Activated CD4-positive, alpha-beta T cell treated with anti-CD3 and anti-CD28 coated beads, Interleukin-2, amount 10 ng/mL, durations not matched to agents 7 days and 5 days (primary cell): ENCODE measurements at places on chromosomes 3 and 15.
A peak's percentile ranks its signal among the peaks of the same experiment; 100 is the strongest.

DNA sequence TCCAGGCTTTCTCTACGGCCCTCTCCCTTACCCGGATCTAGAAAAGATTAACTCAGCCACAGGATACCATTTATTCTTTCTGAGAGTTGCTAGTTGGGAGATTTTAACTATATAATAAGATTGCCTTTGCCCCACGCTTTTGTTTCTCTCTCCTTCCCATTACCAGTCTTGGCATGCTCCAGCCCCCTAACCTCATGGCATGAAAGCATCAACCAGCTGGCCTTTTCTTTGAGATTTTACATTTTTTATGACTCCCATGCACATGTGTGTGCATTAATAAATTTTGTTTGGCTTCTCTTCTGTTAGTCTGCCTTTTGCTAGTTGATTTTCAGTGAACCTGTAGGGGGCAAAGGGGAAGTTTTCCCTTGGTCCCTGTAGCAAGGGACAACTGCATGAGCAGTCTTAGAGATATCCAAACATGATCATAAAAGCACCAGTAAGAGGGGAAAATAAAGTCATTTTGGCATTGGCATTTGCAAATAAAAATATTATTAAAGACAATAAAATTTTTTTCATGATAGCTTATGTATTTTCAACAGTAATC is 73.6 kb downstream of the OXSM start:
- DNase-seq, result no peak

GRCh38 chr15:40398413-40398873 is 7.2 kb upstream of the IVD start:
- peak; percentile 47 for DNase-seq

DNA sequence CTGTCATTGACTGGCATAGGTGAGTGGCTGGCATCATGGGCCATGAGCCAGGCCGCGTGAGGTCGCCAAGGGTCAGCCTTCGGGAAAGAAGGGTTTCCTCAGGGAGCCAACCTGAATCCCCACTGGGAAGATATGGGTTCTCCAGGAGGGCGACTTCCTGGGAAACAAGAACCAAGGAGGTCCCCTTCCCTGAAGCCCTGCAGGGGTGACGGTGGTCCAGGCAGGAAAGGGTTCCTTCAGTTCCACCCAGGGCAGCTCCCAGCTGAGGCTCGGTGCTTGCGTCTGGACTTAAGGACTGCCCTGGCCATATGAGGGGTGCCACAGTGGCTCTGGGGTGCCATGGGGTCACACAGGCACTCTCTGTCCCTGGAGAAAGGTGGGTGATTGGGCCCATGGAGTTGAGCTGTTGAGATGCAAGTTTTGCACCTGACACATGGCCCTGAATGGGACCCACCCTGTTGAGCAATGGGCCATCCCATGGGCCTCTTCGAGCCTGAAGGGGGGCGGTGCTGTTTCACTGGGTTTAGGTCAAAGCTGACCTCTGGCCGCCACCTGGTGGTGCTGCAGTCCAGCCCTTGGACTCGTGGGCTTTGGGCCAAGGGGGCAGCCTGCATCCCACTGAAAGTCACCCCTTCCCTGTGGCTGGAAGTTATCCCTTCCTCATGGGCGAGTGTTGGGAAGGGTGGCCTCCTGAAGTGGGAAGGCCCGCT is 228.1 kb downstream of the SNRPN start:
- no peak for DNase-seq

DNA sequence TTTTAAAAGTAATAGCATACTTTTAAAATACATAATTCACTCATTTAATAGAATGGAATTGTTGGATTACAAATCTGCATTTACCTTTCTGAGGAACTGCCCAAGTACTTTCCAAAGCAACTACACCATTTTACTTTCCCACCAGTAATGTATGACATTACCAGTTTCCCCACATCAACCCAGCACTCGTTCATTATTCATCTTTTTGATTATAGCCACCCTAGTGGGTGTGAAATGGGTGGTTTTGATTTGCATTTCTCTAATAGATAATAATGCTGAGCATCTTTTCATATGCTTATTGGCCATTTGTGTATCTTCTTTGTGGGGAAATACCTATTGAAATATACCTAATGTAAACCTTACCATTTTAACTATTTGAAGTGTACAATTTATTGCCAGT is 18.0 kb upstream of the EBLN2 start:
- no peak for DNase-seq

- no peak for DNase-seq
These were observed 291.0 kb downstream of the TIGIT start for GRCh38 chr3:114584734-114585371.

DNA sequence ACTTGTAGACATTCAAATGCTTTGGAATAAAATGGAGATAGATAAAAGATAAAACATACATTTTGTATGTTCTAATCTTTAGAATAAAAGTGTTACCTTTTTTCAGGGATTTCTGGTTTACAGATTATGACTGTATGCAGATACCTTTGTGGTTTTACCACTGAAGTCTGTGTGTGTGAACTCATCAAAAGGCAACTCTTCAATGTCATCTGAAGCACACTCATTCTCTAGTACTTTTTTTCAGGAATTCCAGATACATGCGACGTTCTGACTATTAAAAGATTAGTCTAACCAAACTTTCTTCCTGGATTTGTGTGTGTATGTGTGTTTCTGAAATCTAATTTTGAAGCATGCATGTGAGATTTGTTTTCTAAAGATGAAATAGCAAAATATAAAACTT is 188.6 kb downstream of the NLGN1 start:
- no peak for DNase-seq

DNA sequence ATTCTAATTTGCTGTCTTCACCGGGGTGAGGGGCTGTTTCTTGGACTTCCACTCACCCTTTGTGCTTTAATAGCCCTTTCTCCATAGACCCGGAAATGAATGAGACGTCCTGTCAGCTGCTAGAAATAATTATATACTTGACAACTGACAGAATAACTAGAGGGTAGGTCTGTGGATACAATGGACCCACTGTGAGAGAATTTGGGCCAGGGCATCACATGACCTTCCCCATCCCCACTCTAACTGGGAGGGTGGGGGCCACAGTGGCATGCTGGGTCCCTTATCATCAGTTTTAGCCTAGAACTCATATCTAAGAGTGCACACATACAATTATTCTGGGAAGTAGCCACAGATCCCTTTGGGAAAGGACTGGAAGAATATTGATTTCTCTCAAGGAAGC is 25.9 kb upstream of the MINAR1 start:
- no peak for DNase-seq

- DNase-seq, result no peak
These were observed 1.9 kb downstream of the MITF start for GRCh38 chr3:69741032-69741767.

GRCh38 chr3:42014921-42015533 is 53.1 kb upstream of the ULK4 start:
- peak; percentile 14 for DNase-seq

- DNase-seq, result no peak
These were observed 449.1 kb downstream of the IL5RA start for GRCh38 chr3:2661078-2661477.

GRCh38 chr3:110708156-110708555 is 363.5 kb upstream of the NECTIN3 start:
- DNase-seq, result no peak

- no peak for DNase-seq
These were observed 68.4 kb downstream of the BFSP2 start for GRCh38 chr3:133468251-133468721.

GRCh38 chr3:30915782-30916181 is 21.3 kb upstream of the GADL1 start:
- DNase-seq, result no peak

- DNase-seq, result no peak
These were observed 98.7 kb upstream of the ZPLD1 start for GRCh38 chr3:102336130-102336529.

DNA sequence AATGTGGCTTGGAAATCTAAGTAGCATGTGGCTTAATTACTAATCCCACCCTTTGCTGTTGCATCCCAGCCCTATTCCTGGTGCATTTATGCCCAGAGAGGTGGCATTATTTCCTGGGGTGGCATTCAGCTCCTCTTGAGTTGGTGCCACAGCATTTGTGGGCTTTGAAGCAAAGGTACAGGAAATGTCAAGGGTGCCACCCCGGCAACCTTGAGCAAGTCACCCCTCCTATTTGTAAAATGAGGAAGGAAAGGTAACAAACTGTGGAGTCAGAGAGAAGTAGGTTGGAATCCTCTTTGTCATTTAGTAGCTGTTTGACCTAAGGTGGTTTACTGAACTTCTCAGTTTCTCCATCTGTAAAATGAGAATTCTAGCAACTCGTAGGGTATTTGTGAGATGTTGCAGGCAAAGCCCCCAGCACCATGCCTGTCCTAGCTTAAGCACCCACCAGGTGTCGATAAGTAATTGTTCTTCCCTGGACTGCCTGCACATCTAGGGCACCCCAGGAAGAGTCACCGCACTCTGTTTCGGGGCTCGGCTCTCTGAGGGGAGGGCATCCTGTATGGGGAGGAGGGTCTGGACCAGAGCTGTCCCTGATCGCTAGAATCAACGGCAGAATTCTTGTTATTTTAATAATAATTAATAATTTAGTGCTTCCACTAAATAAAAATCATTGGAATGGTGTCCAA is 17.1 kb downstream of the ISG20 start:
- no peak for DNase-seq

DNA sequence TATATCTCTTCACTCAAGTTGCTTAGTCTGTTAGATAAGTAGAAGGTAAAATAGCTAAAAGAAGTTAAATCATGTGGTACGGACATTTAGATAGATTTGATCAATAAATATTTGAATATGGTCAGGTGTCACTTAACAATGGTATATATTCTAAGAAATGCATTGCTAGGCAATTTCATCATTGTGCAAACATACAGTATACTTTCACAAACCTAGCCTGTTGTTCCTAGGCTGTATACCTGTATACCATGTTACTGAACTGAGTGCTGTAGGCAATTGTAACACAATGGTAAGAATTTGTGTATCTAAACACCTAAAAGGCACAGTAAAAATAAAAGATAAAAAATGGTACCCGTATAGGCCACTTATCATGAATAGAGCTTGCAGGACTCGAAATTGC is 112.8 kb upstream of the CGNL1 start:
- DNase-seq, result no peak

DNA sequence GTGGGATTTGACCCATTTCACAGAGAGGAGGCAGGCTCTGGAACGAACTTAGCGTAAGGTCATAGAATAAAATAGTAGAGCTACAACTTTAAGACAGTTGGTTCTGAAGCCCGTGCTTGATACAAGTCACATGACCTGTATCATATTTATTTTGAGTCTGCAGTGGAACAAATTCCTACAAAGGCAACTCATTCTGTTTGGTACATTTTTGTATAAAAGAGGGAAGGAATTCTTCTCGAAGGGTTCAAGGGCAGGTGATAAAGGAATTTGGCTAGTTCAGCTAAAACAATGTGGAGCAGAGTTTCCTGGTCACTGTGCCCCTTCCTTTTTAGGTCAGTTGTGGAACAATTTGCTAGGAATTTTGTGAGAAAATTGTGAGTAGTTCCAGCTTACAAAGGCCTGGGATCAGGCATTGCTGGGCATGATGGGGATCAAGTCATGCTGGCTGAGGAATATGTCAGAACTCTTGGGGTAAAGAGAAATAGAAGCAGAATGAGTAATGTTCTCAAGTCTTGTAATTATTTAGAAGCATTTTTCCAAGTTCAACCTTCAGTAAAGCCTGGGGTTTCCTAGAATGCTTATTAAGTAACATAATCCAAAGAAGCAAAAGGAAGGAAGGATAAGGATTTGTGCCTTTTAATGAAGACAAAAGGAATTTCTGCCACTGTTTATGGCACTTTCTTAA is 19.1 kb downstream of the USP3 start:
- no peak for DNase-seq

DNA sequence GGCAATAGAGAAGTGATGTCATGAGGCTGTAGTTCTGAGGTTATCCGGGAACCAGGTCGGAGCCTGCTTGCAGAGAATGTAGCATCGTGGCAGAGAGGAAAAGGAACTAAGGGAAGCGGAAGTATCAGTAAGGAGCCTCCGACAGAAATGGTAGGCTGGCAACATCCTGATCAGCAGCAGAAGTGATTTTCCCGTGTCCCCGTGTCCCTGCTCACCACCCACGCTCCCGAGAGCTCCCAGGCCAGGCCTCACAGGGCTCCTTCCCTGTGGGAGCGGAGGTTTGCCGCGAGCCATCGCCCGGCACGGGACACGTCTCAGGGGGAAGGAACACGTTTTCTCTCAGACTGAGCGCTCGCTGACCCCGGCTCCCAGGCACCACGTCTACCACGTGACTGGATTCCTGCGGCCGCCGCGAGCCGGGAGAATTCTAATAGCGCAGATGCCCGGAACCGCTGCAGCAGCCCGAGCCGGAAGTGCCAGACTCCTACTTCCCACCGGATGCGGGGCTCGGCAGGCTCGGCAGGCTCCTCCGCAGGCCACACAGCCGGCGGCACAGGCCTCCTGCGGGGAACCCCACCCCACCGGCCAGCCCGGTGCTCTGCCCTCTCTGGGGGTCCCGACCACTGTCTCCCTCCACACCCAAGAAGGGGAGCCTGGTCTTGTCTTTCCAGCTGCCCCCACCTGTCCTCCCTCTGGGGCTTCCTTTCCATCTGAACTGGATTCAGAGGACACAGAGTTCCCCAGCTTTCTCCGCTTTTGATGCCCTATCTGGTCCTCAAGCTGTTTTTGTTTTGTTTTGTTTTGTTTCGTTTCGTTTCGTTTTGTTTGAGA is 99.3 kb downstream of the BDH1 start:
- DNase-seq, result peak; percentile 39

DNA sequence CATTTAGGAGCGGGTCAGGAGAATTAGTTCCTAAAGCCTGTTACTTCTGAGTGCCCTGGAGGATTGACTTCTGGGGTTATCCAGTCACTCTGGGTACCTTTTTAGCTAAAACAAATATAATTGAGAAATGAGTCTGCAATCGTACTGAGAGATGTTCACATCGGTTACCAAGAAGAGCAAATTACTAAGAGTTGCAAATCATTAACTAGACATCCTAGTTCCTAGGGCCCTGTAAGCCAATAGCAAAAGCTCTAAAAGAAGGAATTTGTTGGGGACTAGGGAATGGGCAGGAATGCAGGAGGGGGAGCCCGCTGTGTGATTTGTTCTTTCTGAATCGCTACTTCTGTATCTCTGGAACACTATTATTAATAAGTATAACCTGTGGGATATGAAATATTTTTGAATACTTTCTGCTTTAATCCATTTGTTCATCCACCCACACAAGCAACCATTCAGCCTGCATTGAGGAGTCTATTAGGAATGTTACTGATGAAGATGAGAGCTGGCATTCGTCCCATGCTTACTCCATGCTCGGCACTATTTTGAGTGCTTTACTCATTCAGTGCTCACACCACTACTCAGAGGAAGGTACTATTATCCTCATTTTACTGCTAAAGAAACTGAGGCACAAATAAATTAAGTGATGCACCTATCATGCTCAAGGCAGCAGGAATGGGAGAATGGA is 31.5 kb upstream of the KY start:
- no peak for DNase-seq

DNA sequence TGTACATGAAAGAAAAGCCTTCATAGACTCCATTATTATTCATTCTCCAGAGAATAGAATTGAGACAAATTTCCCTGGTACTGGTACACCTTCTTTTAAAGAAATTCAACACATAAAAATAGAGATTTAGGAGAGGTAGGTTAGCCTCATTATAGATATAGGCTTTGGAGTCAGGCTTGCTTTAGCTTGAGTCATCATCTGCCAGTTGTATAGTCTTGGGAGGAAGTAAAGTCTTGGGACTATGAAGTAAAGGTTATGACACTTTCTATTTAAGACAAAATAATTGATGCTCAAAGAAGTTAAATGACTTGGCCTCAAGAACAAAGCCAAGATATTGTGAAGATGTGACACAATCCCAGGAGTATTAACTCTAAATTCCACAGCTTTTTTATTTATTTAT is 4.3 kb downstream of the HRG start:
- DNase-seq, result no peak
